ENCODE measurements at places on chromosomes 5 and 9.
A peak's percentile ranks its signal among the peaks of the same experiment; 100 is the strongest.

DNA sequence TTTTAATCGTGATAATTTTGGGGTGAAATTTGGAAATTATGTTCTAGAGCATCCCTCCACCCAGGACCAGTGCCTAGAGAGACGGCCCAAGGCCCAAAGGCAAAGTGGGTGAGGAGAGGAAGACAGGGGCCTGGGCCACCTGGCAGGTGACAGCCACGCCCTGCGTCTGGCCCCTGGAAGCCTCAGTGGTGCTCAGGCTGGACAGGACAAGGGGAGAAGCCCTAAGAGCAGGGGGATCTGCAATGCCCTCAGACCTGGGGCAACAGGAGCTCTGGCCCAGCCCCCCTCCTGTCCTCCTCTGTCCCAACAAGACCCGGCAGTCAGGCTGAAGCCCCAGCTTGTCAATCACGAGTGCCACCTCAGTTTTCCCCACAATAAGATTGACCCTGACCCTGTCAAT lies 134.8 kb downstream of the ADAMTS2 start:
- no peak for DNase-seq

- DNase-seq = no peak
Measured at GRCh38 chr5:123171259-123171658, 82.2 kb downstream of the PRDM6 start.

- DNase-seq = no peak
Measured at GRCh38 chr5:125331987-125332598, 585.7 kb upstream of the ZNF608 start.

- no peak for DNase-seq
Measured at GRCh38 chr5:68450245-68450852, 234.8 kb downstream of the PIK3R1 start.

GRCh38 chr9:92740446-92740961 lies 24.1 kb downstream of the BICD2 start:
- DNase-seq = peak; percentile 58

DNA sequence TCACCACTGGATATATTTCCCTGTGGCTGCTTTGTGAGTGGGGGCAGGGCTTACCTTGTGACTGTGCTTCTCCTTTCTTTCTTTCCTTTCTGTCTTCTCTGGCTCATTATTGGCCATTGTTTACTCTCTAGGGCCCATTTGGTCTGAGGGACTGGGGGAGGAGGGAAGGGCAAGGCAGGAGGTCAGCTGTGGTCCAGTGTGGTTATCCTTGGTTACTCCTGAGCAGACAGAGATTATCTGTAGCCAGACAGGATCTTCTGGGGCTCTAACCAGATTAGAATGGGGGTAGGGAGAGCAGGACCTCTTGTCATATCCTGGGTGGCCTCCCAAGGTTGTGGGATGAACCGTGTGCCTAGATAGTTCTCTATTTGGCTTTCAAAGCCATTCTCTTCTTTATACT lies 71.2 kb downstream of the ANKRD55 start:
- DNase-seq = no peak

DNA sequence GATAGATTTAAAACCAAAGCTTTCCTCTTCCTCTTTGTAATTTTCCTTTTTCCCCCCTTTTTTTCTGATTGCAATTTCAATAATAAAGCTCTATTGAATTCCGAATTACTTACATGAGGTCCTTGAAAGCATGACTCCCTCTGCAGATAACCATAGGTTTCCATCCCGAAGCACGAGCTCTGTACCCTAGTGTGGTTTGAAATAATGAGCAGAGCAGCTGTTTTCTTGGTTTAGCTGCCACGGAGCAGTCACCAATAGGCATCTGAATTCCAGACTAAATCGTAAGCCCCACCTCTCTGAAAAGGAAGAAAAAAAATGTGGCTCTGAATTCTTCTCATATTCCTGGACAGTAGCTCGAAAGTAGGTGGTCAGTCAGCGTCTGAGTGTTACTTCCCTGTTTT lies 18.5 kb upstream of the GNE start:
- no peak for DNase-seq

GRCh38 chr9:19967888-19968459 lies 179.1 kb upstream of the SLC24A2 start:
- DNase-seq = no peak

GRCh38 chr9:128840524-128840923 lies 10.9 kb upstream of the SPOUT1 start:
- no peak for DNase-seq

GRCh38 chr5:136028782-136029742 lies at the start of gene TGFBI:
TGFBI (plus strand) TSS chr5:136028988; CDS start chr5:136029056, 68 bp downstream.
- DNase-seq = peak; percentile 73

- no peak for DNase-seq
Measured at GRCh38 chr9:76917299-76917698, 11.4 kb upstream of the PRUNE2 start.

DNA sequence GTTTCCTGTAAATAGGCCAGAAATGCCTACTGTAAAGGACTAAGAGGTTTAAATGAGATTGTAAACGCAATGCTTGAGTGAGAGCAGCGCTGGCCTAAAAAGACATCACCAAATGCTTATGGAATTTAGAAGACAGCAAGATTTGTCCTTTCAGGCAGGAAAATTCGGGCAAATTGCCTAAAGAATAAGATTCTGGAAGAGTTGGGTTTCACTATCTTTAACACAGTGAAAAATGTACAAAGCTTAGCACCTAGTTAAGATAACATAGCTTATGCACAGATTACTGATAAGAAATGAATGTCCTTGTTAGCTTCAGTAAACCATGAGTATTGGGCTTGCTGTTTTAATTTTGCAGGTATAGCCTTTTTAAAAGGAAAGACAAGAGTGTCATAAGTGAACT lies 4.7 kb downstream of the FKBP15 start:
- DNase-seq = no peak

DNA sequence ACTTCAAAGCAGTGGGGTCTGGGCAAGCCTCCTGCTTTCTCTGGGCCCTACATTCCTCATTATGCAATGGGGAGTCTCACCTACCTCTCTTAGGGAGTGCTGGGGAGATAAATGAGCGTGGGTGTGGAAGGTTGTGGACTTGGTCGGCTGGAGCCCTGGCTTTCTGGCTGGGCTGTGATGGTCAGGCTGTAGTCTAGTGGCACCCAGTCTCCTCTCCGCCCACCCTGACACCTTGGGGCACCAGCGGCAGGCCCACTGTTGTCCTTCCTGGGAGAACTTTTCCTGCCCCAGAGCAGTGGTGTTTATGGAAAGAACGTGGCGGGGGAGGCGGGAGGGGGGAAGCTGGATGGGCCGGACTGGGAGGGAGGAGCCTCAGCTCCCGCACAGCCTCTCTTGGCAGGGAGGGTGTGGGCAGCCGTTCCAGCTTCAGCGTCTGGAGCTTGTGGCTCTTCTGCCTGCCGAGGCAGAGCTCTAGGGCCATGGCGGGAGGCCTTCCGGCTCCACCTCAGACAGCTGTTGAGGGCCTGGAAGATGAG lies 4.1 kb downstream of the PTGS1 start:
- DNase-seq = no peak

DNA sequence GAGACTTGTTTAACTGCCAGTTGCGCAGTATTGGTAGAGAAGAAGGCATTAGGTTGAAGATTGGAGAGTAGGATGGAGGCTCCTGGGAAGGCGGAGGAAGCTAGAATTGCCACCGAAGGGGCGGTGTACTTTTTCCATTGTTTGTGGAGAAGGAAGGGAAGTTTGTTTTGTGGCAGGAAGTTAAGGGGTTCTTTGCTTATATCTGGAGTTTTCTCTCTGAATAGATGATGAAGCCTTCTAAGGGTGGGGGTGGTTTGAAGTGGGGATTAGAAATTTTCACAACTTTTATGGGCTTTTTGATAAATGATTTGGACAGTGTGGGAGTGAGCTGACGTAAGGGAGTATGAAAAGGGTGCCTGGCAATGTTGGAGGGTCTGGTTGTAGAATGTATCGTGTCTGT lies 59.3 kb downstream of the SNX30 start:
- no peak for DNase-seq

DNA sequence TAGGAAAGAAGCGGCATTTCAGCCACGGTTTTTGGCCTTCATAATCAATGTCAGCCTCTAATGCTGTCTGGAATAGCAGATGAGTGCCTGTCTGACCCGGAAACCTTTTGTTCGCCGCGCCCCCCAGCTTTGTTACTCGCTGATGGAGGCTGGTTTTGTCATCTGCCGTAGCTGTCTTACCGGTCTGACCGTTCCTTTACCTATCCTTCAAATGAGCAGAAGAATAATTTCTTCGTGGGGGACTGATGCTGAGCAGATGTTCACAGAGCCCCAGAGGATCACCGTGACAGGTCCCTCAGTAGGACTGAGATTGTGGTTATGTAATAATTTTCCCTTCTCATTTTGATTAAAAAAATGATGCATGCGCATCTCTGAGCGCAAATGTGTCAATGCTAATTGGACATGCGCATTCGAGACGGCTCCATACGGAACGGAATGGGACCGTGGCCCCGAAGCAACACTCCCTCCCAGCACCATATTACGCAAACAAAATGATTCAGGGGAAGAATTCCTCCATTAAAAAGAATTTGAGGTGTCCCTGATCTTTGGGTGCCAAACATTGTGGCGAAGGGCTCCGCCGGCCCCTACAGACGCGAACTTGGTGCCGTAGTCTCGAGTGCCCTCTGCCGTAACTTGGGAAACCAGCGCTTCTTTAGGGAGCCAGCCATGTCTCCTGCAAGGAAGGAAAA lies 27.6 kb downstream of the TLX3 start:
- DNase-seq = no peak

- peak; percentile 67 for DNase-seq
Measured at GRCh38 chr5:76714751-76715485, 1.0 kb upstream of the F2R start.

GRCh38 chr9:126053913-126054312 lies 272.7 kb upstream of the MVB12B start:
- peak; percentile 54 for DNase-seq

- DNase-seq = no peak
Measured at GRCh38 chr5:147509041-147509709, 693 bp downstream of the DPYSL3 start.

GRCh38 chr9:116042321-116042720 lies 111.3 kb upstream of the PAPPA start:
- DNase-seq = no peak

DNA sequence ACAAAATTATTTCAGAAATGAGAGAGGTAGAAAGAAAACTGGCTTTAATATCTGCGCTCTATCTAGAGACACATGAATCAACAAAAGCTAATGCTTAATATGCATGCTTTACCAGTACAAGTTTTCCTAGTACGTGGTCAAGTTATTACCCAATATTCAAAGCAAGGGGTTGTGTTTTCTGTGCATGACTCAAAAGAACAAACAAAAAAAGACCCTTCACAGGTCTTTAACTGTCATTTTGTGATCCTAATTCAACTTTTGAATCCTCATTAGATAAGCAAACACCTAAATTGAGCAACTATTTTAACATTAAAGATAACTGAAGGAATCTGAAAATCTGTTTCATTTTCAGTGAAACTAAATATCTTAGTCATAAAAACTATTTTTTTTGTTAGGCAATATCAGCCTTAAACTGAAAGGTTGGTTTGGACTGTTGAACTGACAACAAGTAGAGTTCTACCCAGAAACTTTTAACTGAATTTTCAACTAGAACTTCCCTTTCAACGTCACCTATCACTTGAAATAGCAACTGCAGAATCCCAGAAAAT lies 12.5 kb downstream of the ST8SIA4 start:
- no peak for DNase-seq

- no peak for DNase-seq
Measured at GRCh38 chr5:166123717-166124116, 2167.7 kb upstream of the WWC1 start.

DNA sequence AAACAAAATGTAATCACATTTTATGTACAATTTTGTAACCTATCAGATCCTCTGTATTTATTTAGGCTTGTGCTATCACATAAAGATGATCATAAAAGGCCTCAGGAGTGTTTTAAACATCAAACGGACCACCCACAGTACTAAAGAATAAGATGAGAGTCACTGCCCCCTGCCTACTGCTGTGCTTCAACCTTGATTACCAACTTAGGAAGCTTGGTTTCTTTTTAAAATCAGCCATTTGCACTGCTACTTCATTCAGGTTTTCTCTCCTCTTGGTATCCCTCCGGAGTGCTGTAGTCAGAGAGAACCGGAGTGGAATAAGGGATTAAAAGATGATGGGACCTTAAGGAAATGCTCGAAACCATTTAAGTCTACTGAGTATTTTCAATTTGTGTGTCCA lies 6.9 kb downstream of the C7 start:
- DNase-seq = no peak

GRCh38 chr5:84650429-84650828 lies 265.7 kb upstream of the EDIL3 start:
- DNase-seq = no peak

DNA sequence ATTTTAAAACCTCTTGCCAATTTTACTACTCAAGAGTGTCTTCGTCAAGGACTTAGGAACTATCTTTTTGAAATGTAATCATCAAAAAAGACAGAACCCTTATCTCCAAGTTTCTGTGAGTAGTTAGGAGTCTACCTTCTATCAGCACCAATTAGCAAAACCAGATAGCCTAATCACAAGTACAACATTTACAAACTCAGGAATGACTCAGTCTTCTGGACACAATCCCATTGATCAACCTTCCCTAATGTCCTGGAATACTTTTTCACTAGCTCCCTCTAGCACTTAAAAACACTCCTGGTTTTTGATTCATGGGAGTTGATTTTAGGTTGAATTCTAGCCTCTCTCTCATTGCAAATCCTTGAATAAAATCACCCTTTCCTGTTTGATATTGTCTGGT lies 680.7 kb downstream of the PRR16 start:
- no peak for DNase-seq

DNA sequence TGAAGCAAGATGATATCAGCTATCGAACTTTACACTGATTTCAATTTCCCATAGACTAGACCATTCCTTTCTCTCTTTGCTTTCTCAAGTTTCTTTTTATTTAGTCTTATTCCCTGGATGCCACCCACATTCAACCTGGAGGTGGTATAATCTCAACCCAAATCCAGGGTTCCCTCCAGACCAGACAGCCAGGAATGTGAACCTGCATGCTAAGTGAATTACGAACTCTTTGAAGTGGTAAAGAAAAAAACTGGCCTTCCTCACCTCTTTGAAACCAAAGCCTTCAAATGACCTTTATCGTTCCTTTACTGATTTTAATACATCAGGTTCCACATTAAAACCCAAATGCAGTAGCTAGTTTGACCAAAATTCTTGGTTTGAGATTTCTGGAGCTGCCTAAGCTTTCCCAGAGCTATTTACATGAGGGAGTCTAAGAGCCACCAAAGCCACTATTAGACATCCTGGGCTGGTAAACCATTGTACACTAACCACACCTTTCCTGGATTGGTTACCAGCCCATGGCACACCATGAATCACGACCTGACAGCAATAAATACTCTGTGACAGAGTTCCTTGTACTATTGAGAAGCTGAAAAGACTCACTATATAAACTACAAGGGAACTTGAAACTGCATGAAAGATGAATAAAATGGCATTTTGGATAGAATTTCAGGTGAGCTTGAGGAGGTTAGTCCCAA lies 323.7 kb downstream of the ADAMTS6 start:
- DNase-seq = no peak

GRCh38 chr5:121031491-121031890 lies 567.4 kb downstream of the PRR16 start:
- DNase-seq = no peak

GRCh38 chr9:73655363-73655762 lies 503.7 kb downstream of the ANXA1 start:
- no peak for DNase-seq

GRCh38 chr5:176436656-176437055 lies 11.5 kb upstream of the FAF2 start:
- no peak for DNase-seq

- DNase-seq = no peak
Measured at GRCh38 chr9:127074561-127075548, 47.6 kb downstream of the ANGPTL2 start.

All from activated effector memory CD4-positive, alpha-beta T cell treated with anti-CD3 and anti-CD28 coated beads, Interleukin-2, amount 50 U/mL, for 16 hours (primary cell).